Activated CD4-positive, CD25-positive, alpha-beta regulatory T cell treated with anti-CD3 and anti-CD28 coated beads, Interleukin-2, amount 50 U/mL, for 72 hours (primary cell): ENCODE measurements at places on chromosomes 16 and 17.

- no peak for DNase-seq
These were observed 22.6 kb downstream of the SLC25A10 start for GRCh38 chr17:81734405-81735263.

DNA sequence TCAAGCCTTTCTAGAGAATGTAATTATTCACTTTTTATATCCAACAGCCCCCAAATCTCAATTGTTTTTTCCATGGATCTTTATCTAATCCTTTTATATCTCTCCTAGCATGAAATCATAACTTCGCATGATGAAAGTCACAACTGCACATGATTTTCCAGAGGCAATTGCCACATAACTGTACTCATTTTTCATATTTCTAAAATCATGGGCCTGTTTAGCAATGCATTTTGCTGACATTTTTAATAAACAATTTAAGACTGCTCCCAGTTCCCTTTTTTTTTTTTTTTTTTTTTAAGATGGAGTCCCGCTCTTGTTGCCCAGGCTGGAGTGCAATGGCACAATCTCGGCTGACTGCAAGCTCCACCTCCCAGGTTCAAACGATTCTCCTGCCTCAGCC lies 83.5 kb downstream of the VMP1 start:
- DNase-seq: no peak

- no peak for DNase-seq
These were observed 203.5 kb upstream of the TNRC6C start for GRCh38 chr17:77754956-77755355.

- peak; percentile 71 for DNase-seq
These were observed 664 bp upstream of the NKD1 start for GRCh38 chr16:50547340-50548124.

DNA sequence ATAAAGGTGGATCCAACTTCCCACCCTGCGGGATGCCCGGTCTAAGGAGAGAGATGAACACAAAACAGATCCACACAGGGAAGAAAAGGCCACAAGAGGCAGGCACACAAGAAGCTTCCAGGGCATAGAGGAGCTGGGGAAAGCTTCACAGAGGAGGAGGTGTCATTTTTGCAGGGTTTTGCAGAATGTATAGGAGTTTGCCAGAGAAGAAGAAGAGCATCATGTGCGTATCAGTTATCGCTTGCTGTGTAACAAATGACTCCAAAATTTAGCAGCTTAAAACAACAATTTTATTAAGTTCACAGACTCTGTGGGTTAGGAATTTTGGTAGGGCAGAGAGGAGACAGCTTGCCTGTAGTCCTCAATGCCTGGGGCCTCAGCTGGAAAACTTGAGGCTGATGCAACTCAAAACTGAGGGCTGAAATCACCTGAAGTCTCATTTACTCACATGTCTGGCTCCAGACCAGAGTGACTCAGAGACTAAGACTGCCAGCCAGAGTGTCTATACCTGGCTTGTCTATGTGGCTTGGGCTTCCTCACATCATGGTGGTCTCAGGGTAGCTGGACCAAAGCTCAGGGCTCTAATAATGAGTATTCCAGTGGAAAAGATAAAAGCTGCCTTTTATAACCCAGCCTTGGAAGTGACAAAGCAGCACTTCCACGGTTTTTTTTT lies 33.9 kb upstream of the ZNF423 start:
- DNase-seq: no peak

GRCh38 chr17:1029922-1030644 lies 33.2 kb downstream of the TIMM22 start:
- DNase-seq: no peak

DNA sequence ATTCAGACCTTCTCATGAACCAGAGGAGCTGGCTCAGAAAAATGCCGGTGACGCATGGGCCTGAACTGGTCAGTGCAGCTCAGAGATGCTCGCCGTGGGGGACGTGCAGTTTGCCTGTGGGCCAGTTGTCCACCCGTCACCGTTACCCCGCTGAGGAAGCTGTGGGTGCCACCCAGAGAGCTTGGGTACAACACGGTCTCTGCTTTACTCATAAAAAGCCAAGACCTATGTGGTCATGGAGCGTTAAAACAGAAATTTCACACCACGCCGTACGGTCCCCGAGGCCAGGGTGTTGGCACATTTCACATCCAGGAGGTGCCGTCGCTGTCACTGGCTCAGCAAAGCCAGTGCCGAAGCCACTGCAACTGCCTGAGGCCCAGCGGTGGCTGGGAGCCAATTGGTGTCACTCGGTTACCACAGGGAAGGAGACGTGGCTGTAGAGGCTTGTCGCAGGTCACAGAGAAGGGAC lies 120.9 kb downstream of the METRNL start:
- DNase-seq: peak; percentile 55

DNA sequence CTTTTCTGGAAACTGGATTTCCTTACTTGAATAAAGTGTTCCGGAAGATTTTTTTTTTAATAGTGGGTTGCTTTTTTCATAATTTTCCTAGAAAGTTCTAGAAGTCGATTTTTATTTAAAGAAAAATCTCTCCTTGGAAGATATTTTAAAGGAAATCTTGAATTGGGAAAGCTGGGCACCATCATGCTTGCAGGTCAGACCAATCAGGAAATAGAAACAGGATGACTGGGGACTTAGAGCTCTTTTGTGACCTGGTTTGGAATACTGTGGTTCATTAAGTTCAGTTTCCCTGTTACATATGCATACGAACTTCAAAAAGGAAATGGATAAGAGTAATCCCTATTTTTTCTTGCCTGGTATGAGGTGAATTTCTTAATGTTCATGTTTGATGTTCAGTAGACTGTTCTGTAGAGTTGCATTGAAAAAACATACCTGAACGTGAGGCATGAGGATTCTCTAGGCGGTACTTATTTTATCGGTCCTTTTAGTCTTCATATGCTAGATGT lies 1.2 kb downstream of the NFATC3 start:
- no peak for DNase-seq

DNA sequence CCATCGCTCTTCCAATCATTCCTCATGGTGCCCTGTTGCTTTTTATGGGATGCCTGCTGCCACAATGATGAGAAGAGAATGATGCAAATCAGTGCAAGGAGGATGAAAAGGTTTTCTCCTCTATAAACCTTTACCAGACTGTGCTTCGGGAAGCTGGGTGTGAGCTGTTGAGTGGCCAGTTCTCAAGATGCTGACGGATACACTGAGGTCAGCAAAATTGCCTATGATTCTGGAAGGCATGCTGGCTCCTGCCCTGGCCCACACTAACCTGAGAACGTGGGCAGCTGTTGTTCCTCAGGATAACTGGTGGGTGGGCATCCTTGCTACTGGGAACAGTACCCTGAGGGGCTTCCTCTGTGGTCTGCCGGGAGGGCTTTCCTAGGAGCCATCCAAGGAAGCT lies 795 bp upstream of the PIRT start:
- no peak for DNase-seq

GRCh38 chr16:17843905-17844304 lies 373.1 kb upstream of the XYLT1 start:
- DNase-seq: no peak

- no peak for DNase-seq
These were observed 163.5 kb downstream of the SDK2 start for GRCh38 chr17:73480740-73481139.

DNA sequence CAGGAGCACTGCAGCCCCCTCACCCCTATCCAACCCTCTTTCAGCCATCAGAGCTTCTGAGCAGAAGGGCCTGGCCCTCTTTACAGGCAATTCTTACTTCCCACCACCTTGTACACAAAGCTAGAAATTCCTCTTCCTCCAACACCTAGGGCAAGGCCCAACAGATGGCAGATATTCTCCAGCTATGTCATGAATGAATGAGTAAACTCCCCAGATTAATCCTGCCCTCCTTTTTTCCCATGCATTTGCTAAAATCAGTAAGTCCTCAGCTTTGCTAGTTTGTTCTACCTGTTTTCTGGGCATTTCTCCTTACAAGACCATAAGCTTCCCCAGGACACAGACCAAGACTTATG lies 20.4 kb upstream of the MRPS23 start:
- no peak for DNase-seq

- no peak for DNase-seq
These were observed 13.3 kb upstream of the PMP22 start for GRCh38 chr17:15278380-15278779.

DNA sequence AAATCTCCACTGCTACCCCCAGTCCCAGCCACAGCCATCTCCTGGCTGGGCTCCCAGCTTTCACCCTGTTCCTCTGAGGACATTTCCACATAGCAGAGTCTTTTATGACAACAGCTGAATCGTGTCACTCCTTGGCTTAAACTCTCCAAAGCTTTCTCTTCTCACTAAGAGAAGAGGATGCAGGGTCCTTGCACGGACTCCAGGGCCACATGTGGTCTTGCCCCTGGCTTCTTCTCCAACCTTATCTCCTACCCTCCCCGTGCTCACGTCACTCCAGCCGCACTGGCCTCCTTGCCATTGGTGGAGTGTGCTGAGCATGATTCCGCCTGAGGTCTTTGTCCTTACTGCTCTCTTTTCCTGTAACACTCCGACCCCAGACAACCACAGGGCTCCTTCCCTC lies 39.9 kb upstream of the CCDC182 start:
- no peak for DNase-seq

DNA sequence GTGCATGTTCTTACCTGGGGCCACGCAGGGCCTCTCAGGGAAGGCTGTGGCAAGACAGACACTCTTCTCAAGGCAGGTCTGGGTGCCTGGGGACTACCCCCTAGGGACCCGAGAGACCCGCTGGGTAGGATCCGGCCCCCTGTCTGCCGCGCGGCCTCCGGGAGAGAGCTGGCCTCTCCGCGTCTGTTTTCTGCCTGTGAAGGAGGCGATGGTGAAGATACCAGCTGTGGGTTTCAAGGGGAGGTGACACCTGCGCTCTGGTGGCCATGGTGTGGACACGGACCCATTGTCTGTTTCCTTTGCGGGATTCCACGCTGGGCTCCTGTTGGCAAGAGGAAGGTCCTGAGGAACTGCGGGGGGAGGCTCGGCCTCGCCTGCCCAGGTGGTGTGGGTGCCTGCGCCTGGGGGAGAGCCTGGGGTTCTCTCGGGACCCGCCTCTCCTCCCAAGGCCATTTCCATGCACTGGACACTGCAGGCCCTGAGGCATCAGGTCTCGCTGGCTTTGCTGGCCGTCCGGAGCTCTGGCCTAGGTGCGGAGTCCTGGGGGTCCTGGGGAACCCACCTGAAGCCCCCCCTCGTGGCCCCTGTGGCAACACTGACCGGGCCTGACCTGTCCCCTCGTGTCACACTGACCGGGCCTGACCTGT lies 12.2 kb upstream of the METRNL start:
- DNase-seq: no peak

DNA sequence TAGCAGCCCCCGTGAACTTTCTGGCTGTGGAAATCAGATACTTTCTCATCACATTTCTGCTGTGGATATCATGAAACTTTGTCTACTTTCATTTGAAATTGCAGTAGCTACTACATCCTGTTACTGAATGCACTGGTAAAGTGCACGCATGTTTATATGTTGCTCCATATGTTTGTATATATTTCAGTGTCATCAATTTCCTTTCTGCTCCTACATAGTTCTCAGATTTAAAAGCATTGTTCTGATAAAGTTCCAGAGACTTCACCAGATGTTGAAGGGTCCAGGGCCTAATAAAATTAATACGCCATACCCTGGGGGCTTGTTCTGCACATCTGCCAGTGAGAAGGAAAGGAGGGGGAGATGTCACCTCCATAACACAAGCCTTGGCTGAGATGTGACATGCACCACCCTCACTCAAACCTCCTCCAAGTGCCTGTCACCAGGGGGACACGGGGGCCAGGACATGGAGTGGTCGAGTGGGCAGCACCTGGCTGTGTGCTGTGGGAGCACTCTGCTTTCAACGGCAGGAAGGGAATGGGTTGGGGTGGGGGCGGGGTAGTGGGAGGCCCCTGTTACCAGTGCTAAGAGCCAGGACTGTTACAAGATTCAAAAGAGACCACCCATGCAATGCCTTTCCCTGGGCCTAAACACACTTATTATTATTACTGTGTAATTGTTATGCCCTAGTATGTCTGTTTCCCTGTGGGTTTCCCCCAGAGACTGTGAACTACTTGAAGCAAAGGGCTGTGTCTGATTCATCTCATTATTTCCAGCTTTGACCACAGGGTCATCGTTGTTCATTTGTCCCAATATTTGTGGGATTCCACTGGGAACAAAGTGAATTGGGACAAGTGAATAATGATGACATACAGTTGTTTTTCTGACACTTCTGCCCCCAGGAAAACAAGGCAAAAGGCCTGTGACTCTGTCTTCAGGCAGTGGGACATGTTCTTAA lies 193.4 kb downstream of the FOXL1 start:
- no peak for DNase-seq

DNA sequence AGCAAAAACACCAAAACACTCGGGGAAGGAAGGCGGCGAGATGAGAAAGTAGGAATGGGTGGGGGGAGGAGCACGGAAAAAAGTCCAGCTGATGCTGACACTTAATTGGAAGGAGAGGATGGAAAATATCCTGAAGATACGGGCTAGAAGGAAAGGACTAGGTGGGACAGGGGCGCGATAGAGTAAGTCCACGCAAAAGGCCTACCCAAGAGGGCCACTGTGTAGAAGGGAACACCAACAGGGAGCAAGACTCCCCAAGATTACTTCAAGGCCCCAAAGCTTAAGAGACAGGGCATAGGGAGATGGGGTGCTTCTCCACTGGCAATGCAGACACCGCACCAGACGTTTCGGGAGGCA lies 736 bp downstream of the APPBP2 start:
- no peak for DNase-seq

DNA sequence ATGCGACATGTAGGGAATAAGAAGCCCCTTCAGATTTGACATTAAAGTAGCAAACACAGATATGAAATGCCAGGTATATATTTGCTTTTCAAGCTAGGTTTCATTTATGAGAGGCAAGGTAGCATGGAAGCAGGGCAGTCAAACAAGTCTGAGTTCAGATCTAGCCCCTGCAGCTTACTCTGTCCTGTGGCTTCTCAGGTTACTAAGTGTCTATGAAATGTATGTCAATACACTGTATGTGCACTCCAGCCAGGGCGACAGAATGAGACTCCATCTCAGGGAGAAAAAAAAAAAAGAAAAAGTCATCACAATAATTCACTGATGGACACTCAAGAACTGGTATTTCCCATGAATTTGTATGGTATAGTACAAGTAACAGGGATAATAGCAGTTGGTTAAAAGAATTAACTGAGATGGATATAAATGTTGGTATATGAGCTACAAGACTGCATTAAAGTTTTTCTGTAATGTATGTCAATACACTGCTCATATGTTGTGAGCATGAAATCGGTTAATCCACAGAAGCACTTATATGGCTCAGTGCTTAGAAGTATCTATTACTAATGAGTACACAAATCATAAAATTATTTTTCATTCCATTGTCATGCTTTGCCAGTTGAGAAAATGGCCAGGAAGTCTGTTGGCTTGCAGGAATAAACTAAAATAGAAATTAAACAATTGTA lies 2.9 kb upstream of the WSB1 start:
- DNase-seq: no peak
